ENCODE measurements at places on chromosomes 7 and 10.

GRCh38 chr7:26459540-26460193 is 168.0 kb downstream of the SNX10 start:
- no peak for DNase-seq

DNA sequence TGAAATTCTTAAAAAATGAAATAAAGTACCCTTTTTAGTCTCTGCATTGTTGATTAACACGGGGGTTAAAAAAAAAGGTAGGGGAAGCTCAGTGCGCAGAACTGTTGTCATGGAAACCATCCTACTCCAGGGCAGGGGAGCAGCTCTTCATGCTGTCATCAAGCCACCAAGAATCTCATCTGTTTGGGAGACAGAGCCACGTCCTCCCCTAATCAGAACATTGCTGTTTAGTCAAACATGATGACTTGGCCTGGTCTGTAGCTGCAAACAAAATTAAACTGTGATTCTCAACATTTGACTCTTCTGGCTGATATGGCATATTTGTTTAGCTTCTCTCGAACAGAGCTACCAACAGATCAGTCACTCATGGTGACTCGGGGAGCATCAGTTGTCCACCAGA is 254.4 kb upstream of the KLF14 start:
- no peak for DNase-seq

DNA sequence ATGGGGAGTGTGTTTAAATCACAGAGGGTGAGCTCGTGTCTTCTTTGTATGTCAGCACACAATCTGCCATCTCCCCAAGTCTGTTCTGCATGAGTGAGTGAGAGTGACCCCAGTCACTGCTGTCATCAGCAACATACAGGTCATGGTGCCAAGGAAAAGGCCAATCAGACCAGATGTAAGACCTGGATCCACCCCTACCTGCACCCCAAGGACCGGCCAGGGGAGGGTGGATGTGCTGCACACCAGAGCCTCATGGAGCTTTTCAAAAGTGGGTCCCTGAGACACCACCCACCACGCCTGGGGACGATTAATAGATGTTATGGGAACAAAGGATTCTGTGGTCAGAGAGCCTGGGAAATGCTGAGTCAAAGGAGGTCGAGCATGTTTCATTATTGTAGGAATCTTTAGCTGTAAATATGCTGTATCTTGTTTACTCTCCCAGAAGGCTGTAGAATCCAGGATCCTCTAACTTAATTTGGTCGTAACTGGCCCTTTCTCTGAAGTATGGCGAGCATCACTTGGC is 420.5 kb downstream of the RPS24 start:
- DNase-seq, result no peak

DNA sequence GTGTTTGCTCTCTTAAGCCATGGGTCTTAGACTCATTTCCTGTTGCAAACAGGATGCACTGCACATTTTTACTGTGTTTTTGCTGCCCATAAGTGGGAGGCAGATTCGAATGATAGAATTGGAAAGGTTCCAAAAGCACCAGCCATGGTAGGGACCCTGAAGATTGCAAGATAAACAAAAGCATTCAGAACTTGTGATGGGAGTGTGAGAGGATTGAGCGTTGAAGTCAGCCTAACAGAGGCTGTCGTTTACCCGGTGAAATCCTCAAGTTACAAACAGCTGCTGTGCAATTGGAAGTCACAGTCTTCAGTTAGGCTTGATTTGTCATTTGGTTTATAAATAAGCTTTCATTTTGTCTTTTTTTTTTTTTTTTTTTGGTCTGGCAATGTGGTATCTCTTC is 192.7 kb upstream of the MKI67 start:
- DNase-seq, result peak; percentile 27

- DNase-seq, result no peak
Measured at GRCh38 chr7:107593025-107593410, 13.0 kb downstream of the BCAP29 start.

GRCh38 chr10:127910464-127910770 is 3.5 kb downstream of the PTPRE start:
- DNase-seq, result no peak

Measured in NCI-H345 (cell line).